NCI-H1417 treated with DMSO at 0.1 percent for 48 hours (cell line): ENCODE measurements at places on chromosomes 5 and 9.

DNA sequence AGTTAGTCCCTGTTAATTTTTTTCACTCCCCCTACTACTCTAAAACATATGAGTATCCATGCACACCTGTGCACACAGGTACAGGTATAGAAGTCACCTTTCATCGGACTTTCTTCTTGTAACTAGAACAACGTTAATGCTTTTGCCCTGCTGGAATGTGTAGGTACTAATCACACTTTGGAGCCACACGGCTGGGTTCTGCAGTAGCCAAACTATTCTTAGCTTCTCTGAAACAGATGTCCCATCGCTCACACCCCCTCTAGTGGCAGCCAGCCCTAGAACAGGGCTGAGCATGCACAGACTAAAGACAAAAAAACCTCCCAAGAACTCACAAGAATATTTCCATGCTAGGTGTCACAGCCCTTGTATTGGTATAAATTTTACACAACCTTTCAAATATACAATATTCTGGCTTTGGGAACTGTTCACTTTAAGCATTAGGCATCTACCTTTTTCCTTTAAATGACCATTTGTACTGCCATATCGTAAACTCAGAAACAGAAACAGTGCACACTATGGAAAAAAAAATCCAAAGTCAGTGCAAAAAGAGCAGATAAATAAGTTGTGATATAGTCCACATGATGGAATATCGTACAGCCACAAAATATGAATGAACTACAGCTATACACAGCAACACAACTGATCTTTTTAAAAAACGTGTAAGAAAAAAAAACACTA is 64.0 kb downstream of the RETREG1 start:
- no peak for DNase-seq

- DNase-seq = no peak
These were observed 140.8 kb upstream of the ZNF462 start for GRCh38 chr9:106722051-106722753.

DNA sequence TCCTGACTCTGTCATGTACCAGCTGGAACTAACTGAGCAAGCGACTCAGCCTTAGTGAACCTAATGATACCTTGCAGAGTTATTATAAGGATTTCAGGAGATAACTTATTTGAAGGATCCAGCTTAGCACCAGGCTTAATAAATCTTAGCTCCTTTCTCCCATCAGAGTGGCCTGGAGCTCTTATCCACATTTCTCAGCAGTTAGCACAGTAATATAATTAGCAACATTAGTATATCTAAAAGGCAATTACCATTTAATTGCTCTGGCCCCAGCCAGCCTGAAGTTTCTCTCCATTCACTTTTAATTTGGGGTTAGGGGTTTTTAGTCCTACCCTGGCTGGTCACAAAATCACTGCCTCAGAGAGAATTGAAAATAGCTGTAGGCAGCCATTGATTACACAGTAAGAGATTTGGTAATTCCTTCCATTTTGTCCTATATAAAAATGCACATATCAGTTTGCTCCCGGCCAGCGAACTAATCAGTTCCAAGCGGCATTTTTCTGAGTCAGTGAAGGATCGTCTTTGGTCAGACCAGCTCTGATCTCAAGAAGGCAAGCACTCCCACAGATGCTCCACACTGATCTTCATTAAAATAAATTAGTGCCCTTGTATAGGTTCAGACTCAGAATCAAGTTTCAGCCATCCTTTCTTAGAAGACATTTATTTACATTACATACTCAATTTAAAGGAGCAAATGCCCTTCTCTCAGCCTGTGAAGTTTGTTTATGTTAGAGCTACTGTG is 56.6 kb downstream of the SNCAIP start:
- DNase-seq = no peak

DNA sequence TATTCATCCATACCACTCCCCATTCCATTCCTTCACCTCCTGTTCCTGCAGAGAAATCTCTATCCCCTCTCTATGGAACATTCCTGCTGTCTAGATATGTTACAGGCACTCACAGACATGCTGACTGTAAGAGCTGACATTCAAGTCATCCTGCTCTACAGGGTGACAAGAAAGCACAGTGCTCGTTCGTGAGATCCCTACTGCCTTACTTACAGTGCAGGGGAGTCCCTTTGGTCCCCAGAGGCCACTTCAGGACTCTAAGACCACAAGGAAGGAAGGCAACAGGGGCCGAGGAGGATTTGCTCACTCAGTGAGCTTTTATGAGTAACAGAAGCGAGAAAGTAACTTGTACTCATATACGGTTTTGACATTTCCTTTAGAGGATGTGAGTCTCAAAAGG is 110.5 kb downstream of the GAS1 start:
- no peak for DNase-seq

- no peak for DNase-seq
These were observed 12.6 kb upstream of the DPYSL3 start for GRCh38 chr5:147522435-147522834.

DNA sequence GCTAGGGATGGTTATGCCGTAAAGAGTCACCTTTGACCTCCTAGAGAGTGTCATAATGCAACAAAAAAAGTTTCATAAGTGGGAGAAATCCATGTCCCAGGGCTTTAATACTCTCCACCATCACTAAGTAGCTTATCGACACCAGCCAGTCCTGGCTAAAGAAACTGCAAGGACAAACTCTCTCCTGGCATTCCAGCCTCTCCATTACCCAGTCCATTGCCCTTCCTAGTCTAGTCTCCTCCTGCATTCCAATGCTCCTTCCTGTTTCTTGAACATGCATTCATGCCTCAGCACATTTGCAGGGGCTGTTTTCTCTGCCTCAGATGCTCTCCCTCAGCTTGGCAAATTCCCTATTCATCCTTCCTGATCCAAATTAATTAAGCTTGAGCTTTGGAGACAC is 364.1 kb downstream of the BRINP1 start:
- no peak for DNase-seq

DNA sequence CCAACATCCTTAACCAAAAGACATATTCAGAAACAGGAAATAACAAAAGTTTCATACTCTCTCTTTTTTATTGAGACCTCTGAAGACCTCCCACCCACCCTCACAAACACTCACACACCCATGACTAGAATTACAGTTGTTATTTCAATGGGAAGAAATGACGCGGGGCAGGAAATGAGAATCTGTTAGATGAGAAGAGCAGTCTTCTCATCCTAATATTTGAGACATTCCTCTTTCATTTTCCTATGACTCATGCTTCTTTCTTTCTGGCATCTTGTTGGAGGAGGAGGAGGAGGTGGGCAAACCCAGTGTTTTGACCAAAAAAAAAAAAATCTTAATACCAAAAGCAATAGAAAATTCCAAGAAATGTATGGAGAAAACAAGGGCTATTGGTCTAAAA is 179.5 kb upstream of the TARS1 start:
- no peak for DNase-seq

GRCh38 chr9:109934857-109935215 is 154.8 kb downstream of the PALM2AKAP2 start:
- no peak for DNase-seq

- DNase-seq = no peak
These were observed at the start of gene SOHLH1 for GRCh38 chr9:135699440-135699839. TSS of gene SOHLH1 (minus strand) at chr9:135699481. CDS start at chr9:135699467, 14 bp downstream.

GRCh38 chr9:21993893-21994555 is at the start of gene CDKN2A:
TSS of gene CDKN2A (minus strand) at chr9:21994392.
- no peak for DNase-seq

GRCh38 chr9:107243742-107244141 is 39.3 kb upstream of the RAD23B start:
- DNase-seq = peak; percentile 66

GRCh38 chr5:1498623-1499416 is 24.9 kb downstream of the LPCAT1 start:
- DNase-seq = no peak

DNA sequence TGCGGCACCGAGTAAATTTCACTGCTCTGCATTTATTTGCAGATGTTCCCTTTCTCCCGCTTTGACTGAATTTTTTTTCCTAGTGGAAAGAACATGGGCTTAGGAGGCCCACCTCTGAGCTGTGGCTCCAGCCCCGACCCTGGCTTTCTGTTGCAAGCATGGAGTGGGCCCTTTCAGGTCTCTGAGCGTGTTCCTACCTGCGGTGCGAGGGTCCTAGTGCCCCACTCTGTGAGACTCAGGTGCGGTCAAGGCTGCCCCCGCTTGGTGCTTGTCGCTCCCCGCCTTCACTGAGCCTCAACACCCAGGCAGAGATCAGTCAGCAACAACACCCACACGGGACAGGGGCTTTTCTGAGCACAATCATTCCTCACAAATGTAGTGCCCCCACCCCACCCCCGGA is 32.0 kb downstream of the SLC6A3 start:
- no peak for DNase-seq

DNA sequence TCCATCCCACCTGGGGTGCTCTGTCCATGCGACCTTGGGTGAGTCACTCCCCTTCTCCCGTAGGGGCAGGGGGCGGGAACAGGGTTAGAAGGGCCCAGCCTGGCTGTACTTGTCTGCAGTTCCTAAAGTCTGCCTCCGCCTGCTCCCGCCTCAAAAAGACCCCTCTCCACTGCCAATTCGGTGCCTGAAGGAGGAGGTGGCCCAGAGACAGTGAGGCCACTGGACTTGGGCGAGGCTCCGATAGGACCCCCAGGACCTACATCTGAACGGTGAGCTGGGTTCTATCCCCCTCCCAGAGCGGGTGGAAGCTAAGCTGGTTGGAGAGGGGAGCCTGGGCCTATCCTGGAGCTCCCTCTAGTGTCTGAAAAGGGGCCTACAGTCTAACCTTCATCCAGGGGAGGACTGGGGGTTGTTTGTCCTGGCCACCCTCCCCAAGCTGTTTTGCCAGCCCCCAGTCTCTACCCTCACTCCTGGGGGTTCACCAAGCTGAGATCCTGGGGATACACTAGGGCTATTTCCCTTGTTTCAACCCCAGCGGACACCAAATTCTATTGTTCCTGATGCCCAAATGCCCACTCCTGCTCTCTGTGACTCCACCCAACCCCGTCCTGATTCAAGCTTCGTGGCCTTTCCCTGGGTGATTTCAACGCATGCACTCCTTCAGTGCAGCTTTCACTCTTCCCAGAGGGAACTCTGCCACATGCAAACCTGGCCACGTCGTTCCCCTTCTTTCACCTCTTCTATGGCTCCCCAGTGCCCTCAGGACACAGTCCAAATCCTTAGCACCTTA is 6.1 kb upstream of the CRB2 start:
- DNase-seq = peak; percentile 62

DNA sequence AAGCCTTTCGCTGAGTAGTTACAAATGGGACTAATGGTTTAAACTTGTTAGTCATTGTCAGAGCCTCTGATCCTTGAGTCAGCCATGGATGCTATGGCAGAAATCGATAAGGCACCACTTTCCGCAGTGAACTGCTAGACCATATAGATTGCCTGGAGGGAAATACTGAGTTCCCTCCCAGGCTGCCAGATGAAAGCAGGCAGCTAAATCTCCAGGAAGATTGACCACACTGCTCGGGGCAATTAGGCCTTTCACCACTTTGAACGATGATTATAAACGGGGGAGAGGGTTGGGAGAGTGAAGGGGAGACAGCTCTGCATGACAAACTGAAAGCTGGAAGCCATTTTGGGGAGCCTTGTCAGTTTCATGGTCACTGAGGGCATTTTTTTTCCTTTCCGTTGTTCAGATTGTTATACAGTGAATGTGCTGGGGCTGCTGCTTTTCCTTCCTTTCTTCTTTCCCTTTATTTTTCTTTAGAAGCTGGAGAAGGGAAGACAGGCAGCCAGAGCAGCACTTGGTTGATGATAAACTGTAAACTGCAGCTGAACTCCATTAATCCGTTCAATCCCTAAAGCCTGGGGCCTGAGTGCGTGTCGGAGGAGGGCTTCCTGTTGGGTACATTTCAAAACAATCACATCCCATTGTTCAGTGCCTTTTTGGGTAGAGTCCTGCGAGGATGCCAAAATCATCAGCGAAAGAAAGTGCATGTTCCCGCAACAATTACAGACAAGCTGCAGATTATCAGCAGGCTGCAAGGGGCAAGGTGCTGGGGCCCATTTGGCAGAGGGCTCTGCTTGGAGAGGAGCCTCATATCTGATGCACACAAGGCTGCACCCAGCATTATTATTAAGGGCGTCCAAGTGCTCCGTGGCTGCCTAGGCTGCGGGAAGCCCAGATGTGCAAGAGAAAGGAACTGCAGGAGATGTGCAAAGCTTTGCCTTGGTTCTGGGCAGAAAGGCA is 308.4 kb downstream of the PSAT1 start:
- DNase-seq = no peak

DNA sequence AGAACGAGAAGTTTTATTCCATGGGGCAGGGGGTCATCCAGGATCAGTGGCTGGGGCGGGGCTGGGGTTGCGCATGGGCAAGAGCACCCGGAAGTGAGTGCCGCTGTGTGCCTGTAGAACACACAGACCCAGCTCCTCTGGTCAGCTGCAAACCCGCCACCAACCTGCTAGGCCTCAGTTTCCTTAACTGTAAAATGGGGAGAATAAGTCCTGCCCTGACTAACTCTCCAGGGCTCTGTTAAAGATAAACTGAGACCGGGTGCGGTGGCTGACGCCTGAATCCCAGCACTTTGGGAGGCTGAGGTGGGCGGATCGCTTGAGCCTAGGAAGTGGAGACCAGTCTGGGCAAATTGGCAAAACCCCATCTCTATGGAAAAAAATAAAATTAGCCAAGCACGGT is 152.2 kb downstream of the GABBR2 start:
- no peak for DNase-seq

DNA sequence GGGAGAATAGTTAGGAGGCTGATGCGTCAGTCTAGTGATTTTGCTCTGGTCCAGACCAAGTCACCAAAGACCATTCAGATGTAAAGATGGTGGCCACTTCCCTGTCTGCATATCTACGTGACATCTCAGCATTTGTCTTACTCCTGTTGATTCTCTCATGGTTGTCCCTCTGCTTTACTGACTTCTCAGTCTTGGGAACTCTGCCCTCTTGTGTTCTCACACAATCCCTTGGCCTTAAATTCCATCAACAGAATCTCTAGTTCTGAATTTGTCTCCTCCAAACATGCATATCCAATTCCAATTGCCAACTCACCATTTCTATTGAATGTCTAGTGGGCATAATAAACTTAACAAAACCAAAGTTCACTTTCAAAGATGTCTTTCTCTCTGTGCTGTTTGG is 147.8 kb downstream of the SLC24A2 start:
- no peak for DNase-seq

GRCh38 chr9:129822898-129823541 is 916 bp downstream of the TOR1A start:
- no peak for DNase-seq

- DNase-seq = no peak
These were observed 114.7 kb downstream of the ST8SIA4 start for GRCh38 chr5:100788417-100788816.

DNA sequence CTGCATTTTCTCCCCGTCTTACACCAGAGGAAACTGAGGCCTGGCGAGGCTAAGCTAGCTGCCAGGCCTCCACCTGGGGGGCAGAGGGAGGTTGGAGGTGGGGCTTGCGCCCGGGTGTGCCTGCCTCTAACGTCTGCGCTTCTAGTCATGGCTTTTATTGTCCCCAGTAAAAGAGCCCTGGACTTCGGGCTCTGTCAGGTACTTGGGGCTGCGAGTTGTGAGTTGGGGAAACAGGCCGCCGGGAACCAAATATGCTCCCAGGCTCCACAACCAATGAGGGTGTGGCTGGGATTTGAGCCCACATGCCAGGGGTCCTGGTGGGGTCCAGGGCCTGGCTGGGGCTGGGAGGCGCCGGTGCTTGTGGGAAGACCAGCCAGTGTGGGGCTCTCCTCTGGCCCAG is 57.4 kb upstream of the NOTCH1 start:
- no peak for DNase-seq

GRCh38 chr5:113488645-113489184 is 462 bp upstream of the MCC start:
- no peak for DNase-seq

GRCh38 chr5:73545403-73545779 is 20.0 kb downstream of the ANKRA2 start:
- DNase-seq = no peak

GRCh38 chr9:76751001-76751400 is 13.2 kb upstream of the PCA3 start:
- no peak for DNase-seq

- DNase-seq = no peak
These were observed 12.8 kb downstream of the FBXW2 start for GRCh38 chr9:120780367-120780766.
